ENCODE measurements at places on chromosomes 1 and 21.
A peak's percentile ranks its signal among the peaks of the same experiment; 100 is the strongest.

DNA sequence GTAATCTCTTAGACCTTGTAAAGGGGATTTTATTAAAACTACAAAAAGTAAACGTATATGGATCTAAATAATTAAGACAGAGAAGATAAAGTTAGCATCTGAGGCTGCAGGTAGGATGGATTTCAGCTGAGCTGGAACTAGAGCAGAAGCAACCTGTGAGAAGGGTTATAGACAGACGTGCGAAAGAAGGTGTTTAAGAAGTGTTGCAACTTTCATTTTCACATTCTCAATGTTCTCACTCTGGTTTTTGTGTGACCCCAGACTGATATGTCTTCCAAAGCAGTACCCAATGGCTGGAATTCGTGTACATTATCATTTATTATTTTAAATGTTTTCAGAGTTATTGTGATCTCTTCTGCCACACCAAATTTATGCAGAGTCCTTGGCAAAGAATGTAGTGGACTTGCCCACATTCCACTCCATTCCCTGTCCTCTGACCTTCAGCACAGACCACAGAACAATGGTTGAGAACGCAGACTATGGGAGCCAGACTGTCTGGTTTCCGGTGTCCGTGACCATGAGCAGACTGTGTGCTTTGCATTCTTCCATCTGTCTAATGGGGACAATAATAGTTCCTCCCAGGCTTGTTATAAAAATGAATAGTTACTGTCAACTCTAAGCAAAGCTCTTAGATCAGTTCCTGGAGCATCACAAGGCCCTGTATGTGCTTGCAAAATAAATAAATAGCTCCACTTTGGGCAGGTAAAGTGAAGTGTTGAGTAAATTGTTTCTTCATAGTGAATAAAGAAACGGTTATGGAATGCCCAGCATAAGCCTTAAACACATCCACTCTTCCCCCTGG is 140.6 kb upstream of the SAMSN1 start:
- DNase-seq: no peak

GRCh38 chr1:25820247-25821111 is 725 bp downstream of the MTFR1L start:
- DNase-seq: peak; percentile 35

- no peak for DNase-seq
Observed at GRCh38 chr1:246267896-246268295, 239.2 kb downstream of the SMYD3 start.

GRCh38 chr1:66916320-66916719 is 8.3 kb downstream of the DNAI4 start:
- DNase-seq: no peak

DNA sequence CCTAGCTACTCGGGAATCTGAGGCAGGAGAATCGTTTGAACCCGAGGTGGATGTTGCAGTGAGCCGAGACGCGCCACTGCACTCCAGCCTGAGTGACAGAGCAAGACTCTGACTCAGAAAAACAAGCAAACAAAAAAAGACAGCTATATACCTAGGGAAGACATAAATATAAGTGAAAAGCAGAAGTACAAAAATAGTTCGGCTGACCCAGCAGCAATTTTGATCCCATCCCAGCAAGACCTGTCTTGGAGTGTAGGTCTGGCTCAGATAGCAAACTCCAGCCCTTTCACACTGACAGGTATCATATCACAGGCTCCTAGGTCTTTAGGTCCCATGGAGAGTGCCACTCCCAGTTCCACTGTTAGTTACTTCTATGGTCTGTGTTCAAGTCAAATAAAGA is 14.6 kb downstream of the MTX1 start:
- DNase-seq: no peak

- DNase-seq: no peak
Observed at GRCh38 chr1:46539972-46540371, 11.5 kb downstream of the KNCN start.

DNA sequence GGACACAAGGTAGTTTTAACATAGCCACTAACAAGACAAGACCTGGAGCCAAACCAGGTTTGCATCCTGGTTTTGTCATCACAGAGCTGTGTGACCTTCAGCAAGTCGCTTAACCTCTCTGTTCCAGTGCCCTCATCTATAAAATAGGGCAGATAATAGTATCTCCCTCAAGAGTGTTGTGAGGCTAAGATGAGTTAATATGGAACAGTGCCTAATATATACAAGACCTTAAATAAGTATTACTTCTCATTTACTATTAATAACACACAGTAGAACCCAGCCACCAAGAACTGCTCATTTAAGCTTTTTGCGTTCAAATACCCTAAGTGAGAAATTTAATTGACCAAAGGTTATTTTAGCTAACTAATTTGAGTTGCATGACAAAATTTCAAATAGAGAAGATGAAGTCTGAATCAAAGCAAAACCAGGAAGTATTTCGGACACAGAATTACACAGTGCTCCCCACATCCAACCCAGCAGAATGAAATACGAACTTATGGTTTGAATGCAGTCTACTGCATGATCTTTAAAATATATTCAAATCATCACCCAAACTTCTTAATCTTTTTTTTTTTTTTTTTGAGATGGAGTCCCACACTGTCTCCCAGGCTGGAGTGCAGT is 123.9 kb upstream of the KRTAP19-8 start:
- DNase-seq: no peak

- DNase-seq: no peak
Observed at GRCh38 chr1:103250441-103250861, 142.1 kb upstream of the COL11A1 start.

- DNase-seq: no peak
Observed at GRCh38 chr1:143691400-143691891, 280.3 kb downstream of the FAM72C start.

DNA sequence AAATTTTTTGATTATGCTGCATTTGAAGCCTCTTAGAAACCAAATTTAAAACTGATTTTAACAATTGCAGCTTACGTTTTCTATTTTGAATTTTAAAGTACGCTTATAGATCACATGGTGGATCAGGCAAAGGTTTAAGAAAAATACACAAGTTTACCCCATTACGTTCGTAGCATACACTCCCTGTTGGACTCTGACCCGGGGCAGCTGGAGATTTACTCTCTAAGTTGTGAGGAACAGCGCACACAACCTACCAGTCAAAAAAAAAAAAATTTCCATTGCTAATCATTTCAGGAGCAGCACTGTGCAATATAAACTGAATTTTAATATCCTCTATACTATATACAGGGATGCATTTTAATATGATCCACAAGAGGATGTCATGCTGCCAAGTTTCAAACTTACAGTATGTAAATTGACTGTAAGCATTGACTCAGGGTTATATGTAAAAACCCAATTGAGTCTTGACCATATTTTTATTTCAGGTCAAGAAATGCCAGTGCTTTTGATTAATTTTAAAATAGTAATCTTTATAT is 20.4 kb downstream of the CSDE1 start:
- DNase-seq: no peak

DNA sequence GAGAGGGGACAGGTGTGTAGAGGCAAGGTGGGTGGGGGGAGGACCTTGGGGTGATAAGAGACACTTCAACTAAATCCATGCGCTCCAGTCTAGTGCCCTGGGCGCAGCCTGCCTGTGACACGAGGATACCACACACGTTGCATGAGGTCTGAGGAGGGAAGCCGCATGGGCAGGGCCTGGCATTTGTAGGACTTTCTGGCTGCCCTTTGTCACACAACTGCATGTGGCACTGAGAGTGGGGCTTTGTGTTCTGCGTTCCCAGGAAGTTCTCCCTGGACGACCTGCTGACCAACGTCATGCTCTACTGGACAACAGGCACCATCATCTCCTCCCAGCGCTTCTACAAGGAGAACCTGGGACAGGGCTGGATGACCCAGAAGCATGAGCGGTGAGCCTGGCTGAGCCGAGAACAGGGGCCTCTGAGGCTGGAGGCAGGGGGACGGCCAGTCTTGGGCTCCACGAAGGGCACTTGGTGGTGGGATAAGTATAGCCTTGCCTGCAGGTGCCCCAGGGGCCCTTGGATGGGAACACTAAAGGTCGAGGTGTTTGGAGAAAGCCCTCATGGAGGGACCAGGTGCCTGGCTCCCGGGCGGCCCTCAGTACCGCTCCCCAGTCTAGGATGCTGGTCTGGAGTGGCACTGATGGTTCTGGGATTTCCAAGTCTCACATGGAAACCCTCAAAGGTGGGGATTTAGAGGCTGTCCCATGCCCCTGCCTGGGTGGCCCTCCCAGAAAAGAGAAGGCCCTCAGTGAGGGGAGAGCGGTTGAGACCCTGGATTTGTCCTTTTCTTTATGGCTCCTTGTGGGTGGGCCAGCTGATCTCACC is 34.5 kb downstream of the EPHX1 start:
- no peak for DNase-seq

- no peak for DNase-seq
Observed at GRCh38 chr1:105442901-105443300, 1613.6 kb upstream of the PRMT6 start.

DNA sequence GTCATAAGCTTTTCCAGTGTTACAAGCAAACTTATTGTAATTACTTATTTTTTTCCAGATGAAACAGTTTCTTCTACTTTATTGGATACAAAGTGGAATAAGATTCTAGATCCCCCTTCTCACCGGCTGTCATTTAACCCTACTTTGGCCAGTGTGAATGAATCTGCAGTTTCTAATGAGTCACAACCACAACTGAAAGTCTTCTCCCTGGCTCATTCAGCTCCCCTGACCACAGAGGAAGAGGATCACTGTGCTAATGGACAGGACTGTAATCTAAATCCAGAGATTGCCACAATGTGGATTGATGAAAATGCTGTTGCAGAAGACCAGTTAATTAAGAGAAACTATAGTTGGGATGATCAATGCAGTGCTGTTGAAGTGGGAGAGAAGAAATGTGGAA is 95.5 kb downstream of the ZFYVE9 start:
- no peak for DNase-seq

- DNase-seq: no peak
Observed at GRCh38 chr1:197937381-197937780, 20.2 kb downstream of the LHX9 start.

DNA sequence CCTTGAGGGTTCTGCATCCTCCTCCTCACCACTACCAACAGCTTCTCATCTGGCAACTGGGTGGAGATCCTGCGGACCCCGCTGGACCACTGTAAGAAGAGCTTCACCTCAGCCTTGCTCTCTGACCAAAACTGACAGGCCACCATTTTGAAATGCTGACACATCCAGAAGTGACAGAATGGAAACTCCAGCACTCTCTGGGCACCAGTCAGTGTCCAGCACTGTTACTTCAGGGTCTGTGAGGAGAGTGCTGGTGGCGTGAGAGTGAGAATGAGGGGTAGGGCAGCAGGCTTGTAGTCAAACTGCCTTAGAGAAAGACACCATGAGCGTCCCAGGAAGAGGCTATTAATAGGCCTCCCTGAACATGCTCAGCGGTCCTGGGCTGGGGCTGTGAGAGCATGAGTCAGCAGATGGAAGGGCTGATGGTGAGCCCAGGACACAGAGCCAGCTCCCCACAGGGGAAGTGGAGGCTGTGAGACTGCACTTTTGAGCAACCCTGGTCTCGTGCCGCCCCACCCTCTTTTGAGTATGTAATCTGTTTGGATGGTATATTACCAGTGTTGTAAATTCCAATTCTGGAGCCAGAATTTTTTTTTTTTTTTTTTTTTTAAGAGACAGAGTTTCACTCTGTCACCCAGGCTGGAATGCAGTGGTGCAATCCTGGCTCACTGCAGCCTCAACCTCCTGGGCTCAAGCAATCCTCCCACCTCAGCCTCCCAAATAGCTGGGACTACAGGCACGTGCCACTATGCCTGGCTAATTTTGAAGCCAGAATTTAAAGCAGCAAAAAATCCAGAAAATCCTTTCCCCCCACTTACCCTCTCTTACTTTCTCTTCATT is 34.4 kb upstream of the SLC30A1 start:
- peak; percentile 75 for DNase-seq

- no peak for DNase-seq
Observed at GRCh38 chr1:11188381-11188780, 774 bp upstream of the ANGPTL7 start.

DNA sequence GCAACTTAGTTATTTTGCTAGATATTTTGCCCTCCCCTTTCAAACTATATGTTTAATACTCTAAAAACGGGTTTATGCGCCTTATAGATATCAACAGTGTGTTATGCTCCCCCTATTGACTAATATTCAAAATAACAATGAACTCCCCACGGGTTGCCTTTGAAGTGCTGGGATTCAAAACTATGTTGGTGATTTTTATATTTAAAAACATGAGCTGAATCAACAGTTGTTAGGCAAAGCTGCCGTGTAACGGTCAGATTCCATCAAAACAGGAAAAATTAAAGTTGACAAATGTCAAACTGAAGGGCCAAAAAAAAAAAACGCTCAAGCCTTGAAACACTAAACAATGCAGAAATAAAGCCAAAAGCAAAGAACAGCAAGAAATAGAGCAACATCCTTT is 2.5 kb downstream of the TGFBR3 start:
- no peak for DNase-seq

GRCh38 chr1:108125312-108126138 is 74.6 kb downstream of the SLC25A24 start:
- peak; percentile 71 for DNase-seq

GRCh38 chr1:57674801-57675200 is 250.9 kb upstream of the DAB1 start:
- DNase-seq: no peak

- DNase-seq: no peak
Observed at GRCh38 chr1:9589719-9590157, 1.0 kb downstream of the TMEM201 start.

GRCh38 chr1:172071746-172072145 is 230.4 kb downstream of the DNM3 start:
- DNase-seq: no peak

- peak; percentile 38 for DNase-seq
Observed at GRCh38 chr1:41241749-41242341, at the start of gene SCMH1. Gene SCMH1 (minus strand): TSS chr1:41242306. CDS start chr1:41186133, 56,173 bp downstream.

DNA sequence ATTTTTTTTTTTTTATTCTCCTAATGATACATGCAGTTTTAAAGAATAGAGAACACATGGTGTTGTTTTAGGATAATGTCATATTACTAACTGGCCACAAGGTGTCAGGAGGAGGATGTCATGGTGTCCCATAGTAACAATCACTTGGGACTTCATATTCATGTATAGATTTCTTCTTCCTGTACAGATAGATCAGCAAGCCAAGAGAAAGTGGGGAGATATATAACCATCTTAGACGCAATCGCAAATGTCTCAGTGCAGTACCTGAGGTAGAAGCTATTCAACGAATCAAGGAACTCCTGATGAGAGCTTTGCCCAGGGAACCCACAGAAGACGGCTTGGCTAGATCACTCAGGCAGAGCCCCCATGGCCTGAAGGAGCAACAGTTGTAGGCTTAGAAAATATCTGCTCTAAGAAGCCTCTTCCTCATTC is 12.3 kb downstream of the OR2T11 start:
- DNase-seq: no peak

DNA sequence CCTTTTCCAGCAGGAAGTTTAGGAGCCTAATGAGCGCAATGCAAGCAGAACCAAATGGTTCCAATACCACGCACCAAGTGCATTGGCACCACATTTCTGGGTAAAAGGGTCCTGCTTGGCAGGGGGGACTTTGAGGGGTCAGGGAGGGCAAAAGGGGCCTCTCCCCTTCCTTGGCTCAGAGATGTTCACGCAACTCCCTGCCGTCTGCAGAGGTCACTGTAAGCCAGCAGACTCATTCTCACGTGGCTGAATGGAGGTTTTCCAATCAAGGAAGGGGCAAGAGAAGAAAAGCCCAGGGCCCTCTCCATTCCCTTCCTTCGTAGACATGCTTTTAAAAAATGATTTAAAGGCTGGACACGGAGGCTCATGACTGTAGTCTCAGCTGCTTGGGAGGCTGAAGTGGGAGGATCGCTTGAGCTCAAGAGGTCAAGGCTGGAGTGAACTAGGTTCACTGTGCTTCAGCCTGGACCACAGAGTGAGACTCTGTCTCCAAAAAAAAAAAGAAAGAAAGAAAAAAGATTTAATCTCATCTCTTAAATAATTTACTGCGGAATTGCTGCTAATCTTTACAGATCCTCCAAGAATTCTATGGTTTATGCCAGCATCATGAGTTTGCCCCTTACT is 80.3 kb downstream of the RUNX3 start:
- peak; percentile 66 for DNase-seq

All from GDM1 (cell line).